ENCODE measurements at places on chromosomes 13 and 19.

- DNase-seq: no peak
Measured at GRCh38 chr13:112818698-112819045, 128.8 kb downstream of the ATP11A start.

- DNase-seq: peak; percentile 8
Measured at GRCh38 chr13:66657165-66657881, 572.8 kb downstream of the PCDH9 start.

- DNase-seq: no peak
Measured at GRCh38 chr19:39677961-39678889, 22.5 kb downstream of the LGALS16 start.

DNA sequence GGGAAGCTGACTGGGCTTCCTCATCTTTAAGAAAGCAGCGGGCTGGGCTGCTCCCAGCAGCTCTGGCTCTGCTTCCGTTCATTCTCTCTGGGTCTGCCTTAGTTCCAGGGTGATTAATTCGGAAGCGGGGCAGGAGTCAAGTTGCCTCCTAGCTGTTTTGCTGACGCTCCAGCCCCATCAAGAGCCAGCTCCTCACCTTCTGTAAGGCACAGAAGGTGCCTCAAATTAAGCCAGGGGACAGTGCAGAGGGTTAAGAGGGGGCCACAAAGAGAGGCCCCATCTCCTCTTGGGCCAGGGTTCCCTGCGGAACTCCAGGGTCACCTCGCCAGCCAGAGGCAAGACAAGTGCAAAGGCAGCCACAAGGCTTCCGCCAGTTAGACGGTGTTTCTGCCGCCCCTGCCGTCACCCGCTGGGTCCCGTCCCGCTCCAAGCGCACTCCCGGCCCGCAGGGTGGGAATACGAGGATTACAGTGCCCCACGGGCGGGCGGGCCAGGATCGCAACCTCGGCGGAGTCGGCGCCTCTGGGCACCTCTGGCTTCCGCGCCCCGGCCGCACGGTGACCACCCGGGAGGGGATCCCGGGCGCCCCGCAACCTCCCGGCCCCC, 508 bp downstream of the SLC15A1 start:
- no peak for DNase-seq
